ENCODE measurements at places on chromosomes 12 and 14.

- DNase-seq = no peak
Observed at GRCh38 chr14:53137568-53138203, 15.4 kb downstream of the DDHD1 start.

GRCh38 chr14:71320734-71321573 is 413.7 kb downstream of the PCNX1 start:
- DNase-seq = peak; percentile 29

DNA sequence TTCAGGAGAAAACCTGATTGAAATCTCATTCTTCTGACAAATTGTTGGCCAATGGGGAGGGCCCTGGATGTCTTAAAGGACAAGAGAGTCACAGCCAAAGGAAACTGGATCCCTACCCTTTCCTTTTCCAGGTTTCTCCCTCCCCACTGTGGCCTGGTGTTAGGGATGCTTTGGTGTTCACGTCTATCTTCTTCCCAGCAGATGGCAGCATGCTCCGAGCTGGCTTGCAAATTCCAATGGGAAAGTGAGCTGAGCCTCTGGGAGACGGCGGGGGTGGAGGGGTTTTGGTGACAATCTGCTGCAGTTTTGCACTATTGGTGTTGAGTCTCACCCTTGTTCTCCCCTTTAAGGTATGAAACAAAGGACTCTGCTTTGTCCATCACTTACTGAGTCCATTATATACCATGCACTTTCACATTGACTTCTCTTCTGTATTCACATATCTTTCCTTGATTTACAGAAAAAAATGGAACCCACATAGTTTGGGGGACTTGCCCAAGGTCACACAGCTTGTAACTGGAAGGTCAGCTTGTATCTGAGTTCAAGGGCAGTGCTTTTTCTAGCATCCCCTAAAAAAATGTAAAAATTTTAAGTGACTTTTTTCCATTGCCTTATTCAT is 39.3 kb downstream of the CCDC177 start:
- DNase-seq = no peak

DNA sequence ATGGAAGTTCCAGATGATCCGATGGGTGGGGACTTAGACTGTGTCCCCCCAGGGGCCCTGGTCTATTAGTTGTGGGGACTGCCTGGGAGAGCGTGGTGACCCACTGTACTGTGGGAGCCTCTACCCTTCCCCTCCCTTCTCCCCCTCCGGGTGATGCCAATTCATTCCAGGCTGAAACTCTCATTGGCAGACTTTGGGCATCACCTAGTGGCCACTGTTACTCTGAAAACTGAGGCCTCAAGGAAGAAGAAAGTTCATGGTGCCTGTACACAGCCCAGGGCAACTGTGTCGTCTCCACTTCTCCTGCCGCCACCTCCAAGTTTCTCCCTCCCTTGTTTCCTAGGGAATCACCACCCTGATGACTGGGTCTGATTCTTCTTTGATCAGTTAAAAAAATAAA is 173.6 kb upstream of the ALG10B start:
- no peak for DNase-seq

GRCh38 chr14:75399843-75400775 is 27.7 kb upstream of the JDP2 start:
- no peak for DNase-seq

DNA sequence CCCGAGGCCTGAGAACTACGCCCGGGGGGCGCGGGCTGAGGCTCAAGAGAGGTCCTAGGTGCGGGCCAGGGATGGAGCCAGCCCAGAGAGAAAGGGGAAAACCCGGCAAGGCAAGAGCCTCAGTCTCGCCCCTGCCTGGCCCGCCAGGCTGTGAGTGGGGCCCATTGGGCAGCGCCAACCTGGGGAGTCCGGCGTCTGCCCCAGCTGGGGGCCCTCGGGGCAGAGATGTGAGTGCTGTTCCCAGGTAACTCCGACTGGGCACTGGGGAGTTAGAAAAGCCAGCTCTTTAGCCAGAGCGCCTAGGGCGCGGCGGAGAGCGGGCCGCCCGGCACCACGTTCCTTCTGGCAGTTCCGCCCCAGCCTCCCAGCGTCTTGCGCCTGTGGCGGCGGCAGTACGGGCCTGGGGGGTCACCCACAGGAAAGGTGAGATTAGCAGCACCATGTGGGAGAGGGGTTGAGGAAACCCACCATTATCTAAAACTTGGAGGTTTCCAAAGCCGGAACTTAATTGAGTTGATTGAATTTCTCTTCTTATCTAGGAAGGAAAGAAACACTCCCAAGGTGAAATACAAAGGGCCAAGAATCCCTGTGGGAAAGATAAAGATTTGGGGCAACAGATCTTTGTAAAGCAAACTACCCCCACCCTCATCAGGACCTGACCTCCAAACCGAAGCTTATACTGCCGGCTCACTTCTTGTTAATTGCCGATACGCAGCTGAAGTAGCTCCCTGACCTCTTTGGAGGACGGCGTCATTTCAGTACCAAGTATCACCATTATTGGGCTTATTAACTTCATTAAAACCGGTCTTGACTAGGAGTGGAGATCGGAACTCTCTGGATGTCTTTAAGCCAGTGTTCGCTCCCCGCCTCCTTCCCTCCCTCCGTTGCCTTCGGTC is 11.6 kb downstream of the OTX2 start:
- DNase-seq = no peak

- no peak for DNase-seq
Observed at GRCh38 chr12:1747609-1748008, 56.7 kb downstream of the ADIPOR2 start.

- no peak for DNase-seq
Observed at GRCh38 chr12:1836241-1836803, 16.0 kb downstream of the LRTM2 start.

- no peak for DNase-seq
Observed at GRCh38 chr14:50233951-50234250, 2.5 kb upstream of the SOS2 start.

- no peak for DNase-seq
Observed at GRCh38 chr12:50613463-50613862, 108.7 kb downstream of the DIP2B start.

DNA sequence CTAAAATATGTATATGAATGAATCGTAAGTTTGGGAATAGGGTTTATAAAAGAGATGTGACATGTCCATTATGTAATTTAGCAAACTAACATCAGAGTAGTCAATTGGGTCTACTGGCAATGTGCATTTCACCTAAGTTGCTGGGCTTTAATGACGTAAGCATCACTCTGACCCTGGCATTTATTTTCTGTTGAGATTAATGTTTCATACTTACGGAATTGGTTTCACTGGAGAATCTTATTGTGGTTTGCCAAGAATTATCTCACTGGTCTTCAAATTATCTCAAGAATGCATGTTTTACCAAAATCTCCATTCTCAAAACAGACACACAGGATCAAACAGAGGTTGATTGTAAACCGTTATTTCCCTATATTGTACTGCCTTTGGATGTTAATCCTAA is 437.1 kb downstream of the NPAS3 start:
- DNase-seq = no peak

DNA sequence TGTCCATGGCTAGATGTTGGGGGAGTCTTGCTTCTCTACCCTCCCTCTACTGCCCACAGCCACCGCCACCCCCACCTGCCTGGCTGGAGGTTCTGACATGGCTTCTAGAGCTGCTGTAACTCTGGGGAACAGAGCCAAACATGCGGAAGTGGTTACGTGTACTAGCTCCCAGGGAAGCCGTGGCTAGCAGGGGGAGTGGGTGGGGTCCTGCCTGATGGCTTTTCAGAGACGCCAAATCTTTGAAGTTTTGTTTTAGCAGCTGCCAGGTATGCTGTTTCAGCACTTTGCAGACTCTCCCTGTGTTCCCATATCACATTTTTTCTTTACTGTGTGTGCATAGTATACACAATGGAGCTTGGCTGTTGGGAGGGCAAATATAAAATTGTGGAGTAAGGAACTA is 150.3 kb downstream of the TGFB3 start:
- peak; percentile 10 for DNase-seq

GRCh38 chr12:99418379-99418778 is 229.2 kb upstream of the GARIN6 start:
- DNase-seq = no peak

GRCh38 chr12:6198556-6198955 is 1.6 kb upstream of the CD9 start:
- DNase-seq = no peak

GRCh38 chr12:2008677-2009076 is 4.4 kb upstream of the DCP1B start:
- no peak for DNase-seq

DNA sequence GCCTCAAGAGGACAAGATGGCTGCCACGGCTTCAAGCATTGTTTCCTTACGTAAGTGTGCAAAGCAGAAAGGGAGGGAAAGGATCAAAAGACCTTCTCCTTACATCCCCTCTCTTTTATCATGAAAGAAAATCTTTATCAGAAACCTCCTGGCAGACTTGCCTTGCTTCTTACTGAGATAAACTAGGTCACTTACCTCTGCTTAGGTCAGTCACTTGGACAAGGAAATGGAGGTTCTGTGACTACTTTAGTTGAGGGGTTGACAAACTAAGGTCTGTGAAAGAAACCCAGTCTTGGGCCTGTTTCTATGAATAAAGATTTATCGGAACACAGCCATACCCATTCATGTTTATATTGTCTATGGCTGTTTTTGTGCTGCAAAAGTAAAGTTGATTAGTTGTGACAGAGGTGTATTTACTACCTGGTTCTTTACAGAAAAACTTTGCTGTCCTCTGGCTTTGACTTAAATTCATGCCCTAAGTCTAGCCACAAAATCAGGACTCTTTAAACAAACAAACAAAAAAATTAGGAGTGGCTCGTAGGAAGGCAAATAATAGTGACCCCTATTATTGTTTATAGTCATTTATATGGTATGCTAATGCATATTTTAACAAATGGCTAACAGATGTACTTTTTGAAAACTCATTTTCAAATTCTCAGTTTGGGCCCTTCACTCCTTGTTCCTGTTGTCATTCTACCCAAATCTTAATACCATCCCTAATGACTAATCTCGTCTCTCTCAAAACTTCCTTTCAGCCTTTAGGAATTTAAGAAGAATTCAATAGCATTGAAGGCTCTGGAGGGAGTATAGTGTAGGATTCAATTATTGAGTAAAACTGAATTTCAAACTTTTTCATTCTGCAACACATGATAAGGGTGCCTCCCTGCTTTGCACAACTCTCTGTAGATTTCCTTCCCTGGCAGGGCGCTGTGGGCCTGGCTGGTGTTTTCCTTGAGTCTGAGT is 42.0 kb upstream of the ATP2B1 start:
- no peak for DNase-seq

- DNase-seq = no peak
Observed at GRCh38 chr12:132520421-132521199, 30.7 kb downstream of the FBRSL1 start.

DNA sequence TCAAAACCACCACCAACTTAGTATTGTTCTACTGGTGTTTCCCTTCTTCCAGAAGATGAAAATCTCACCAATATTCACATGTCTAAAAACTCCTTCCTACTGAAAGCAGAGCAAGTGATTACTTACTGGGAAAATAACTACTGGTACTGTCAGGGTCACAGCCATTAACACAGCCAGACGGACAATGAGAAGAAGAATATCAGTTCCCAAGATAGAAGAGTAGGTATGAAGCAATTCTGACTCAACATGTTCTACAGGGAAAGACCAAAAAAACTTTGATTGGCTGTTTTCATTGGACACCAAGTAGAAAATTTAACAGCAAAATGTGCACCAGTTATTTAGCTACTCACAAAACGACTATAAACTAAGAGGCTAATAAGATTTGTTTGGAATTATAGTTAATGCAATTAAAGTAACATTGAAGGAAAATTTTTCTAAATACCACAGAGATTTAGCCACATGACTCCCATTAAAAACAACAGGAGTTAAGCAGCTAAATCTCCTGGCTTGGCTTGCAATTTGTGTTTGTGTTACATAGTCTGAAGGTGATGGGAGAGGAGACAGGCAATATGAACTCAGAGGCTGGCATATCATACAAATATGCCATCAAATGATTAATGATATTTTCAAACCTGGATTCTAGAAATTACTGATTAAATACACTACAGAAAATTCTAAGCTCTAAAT is 9.5 kb downstream of the SLC38A2 start:
- no peak for DNase-seq

- DNase-seq = no peak
Observed at GRCh38 chr12:49144384-49144783, 13.2 kb upstream of the TUBA1B start.

DNA sequence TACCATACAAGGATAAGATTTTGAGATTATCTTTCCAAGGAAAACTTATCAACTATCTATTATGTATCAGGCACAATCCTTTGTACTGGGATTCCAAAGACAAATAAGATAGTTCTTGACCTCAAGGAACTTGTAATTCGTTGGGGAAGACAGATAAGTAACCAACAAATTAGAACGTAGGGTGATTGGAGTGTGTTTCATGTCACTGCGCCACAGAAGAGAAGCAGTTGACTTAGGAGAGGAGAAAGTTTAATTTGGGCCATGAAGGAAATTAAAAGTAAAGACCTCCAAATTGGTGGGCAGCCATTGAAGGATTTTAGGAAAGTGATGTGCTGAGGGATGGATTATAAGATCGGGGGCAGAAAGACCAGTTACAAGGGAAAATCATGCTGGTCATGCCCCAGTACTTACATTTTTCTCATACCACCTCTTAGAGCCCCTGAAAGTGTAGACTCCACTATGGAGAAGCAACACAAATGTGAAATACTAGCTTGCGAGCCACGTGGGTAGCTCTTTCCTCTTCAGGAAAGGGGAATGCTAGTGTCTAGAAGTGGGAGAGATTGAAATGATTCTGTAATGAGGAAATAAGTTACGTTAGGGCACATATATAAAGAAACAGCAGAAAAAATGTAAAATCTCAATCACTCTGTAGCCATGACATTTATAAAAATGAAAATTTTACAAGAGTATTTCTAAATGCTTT is 148.7 kb downstream of the ETV6 start:
- DNase-seq = no peak

- DNase-seq = no peak
Observed at GRCh38 chr14:54975856-54976255, 51.0 kb downstream of the WDHD1 start.

- DNase-seq = no peak
Observed at GRCh38 chr14:35383569-35384454, 20.7 kb downstream of the NFKBIA start.

- DNase-seq = no peak
Observed at GRCh38 chr14:32571551-32571950, 242.5 kb downstream of the AKAP6 start.
